ENCODE measurements at places on chromosomes 2 and 18. TPM values are rescaled to one million over a fixed set of nuclear protein-coding genes. Genes with fewer than 3 reads are reported as not detected.

The PTPRM gene
- 13.0 TPM for total RNA-seq

The DBI gene
- total RNA-seq: 93.6 TPM

The DPP10 gene
- total RNA-seq: not detected

The RAB27B gene
- total RNA-seq: 1.1 TPM

The ASIC4 gene
- total RNA-seq: 0.42 TPM

The BIN1 gene
- total RNA-seq: 74.2 TPM

The FBXO48 gene
- 0.80 TPM for total RNA-seq

Data from Daoy (cell line).